ENCODE measurements at places on chromosomes 7 and 10. TPM values are rescaled to one million over a fixed set of nuclear protein-coding genes. Genes with fewer than 3 reads are reported as not detected.

GRCh38 chr7:82390936-82391335 lies 52.6 kb downstream of the CACNA2D1 start:
- no peak for DNase-seq

- DNase-seq, result no peak
Measured at GRCh38 chr7:132930881-132931280, 151.0 kb downstream of the CHCHD3 start.

ASZ1 gene
- not detected for total RNA-seq

DNA sequence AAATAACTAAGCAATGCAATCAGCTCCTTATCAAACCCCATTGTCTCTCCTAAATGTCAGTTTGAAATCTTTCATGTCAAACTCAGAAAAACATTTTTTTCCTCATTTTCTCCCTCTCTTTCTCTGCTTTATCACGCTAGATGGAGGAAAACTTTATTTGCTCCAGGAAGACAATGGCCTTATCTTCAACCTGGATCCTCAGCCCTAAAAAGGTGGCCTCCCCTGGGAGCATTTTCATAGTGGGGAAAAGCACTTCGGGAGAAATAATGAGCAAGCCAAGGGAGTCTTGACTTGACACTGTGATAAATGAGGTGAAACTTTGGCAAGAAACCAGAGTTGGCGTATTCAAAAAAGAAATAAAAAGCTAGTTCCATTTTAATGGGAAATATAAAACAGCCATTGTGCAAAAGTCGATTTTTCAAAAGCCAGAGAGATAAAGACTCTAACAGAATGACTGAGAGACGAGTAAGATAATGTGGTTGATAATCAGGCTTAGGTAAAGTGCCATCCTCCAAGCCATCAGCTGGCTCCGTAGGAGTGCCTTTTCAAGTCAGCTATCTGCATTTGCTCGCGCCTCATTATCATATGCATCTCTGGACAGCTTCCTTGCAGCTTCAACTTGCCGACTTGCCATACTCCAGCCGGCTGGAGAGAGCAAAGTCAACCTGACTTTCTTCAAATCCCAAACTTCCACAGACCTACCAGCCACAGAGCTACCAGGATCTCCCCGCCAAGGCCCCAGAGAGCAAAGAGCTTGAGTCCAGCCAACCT lies 19.9 kb downstream of the HABP2 start:
- DNase-seq, result no peak

SYT15B gene
- total RNA-seq, result 2.4 TPM

DNA sequence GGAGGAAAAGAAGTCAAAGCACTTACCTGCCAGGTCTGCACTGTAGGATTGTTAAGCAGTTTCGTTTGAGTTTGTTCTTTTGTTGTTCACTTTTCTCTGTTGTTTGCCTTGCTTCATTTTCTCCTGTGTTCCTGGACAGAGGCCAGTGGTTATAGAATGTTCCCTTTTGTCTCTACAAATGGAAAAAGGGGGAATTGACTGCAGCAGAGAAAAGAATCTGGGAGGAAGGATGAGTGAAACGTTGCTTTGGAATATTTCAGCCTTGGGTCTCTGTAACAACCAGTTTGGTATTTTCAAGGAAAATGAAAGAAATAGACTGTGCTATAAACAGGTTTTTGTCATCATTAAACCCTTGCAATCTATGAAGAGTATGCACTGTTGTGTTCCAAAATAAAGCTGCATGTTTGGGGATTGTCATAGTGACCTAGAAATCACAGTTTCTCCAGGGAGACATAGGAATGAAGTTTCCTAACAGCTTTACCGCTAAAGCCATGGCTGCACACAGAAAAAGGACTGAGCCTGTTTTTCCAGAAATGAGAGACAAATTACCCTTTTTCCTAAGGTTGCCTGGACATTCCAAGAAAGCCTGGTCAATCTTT lies 60.8 kb upstream of the HABP2 start:
- DNase-seq, result no peak

DNA sequence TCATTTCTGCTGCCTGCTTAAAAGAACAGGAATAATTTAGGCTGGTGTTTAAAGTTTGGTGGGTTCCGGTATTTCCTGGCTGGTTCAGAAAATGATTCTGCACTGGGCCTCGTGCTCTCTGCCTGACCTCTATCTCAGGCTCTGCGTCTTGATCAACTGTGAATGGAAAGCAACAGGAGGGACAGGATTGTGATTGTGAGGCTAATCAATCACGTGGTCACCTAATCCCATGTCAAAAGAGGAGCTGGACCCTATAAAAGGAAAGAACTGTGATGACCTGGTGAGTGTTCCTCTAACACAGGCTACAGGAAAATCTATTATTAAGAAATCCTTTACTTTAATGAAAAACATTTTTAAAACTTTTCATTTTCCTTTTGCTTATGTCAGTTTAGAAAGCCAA lies at the start of gene DHX32:
Gene DHX32, minus strand, starts transcription at position 101 of the 400 bp plus-strand sequence. CDS start 468 bp downstream, outside the sequence.
- DNase-seq, result no peak

GRCh38 chr7:97305589-97305988 lies 188.1 kb downstream of the SDHAF3 start:
- DNase-seq, result no peak

GPR146 gene
- 50.8 TPM for total RNA-seq

GNGT1 gene
- total RNA-seq, result not detected

DNA sequence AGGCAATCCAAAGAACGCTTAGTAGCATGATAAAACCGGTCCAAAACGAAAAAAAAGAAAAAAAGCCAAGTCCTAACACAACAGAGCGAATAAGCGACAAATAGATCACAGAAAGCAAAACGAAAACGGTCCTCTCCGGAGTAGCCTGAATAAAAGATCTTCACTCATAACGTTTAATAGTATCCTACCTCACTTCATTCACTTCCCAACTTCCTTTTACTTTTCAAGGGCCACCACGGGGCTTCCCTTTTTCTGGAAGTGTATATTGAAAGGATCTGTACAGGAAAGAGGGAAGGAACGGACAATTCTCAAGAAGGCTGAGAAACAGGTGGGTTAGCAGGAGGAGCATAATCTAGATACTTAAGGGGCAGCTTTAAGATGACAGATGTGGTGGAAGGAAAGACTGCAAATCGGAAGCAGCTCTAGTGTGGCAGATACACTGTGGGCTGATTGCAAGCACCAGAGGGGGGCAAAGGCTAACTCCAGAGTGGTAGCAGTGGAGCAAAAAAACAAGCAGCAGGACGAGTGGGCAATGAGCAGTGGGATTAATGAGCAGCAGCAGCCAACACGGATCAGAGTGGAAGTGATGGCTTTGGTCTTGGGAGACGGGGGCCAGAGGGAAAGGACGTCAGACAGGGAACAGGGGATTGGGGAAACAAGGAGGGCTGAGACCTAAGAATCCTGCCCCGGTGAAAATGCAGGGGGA lies 866 bp downstream of the CNOT4 start:
- DNase-seq, result no peak
